ENCODE measurements at places on chromosomes 7 and 10. TPM values are rescaled to one million over a fixed set of nuclear protein-coding genes. Genes with fewer than 3 reads are reported as not detected.

- H3K27me3 ChIP-seq, result no peaks in the 10 kb centered on the region
- H3K4me3 ChIP-seq, result no peak overlapping the region
- no peak overlapping the region for H3K27ac ChIP-seq
- peaks cover 9% of the 10 kb centered on the region for H3K4me1 ChIP-seq
These were observed 5.7 kb upstream of the GSTK1 start for GRCh38 chr7:143257501-143257900.

GJD4 gene
- polyA plus RNA-seq, result not detected

ITPRID1 gene
- not detected for polyA plus RNA-seq

GRCh38 chr7:50358041-50358705 lies 53.7 kb downstream of the IKZF1 start:
- no peaks in the 10 kb centered on the region for H3K27me3 ChIP-seq
- H3K4me1 ChIP-seq, result peaks cover 83% of the 10 kb centered on the region
- H3K4me3 ChIP-seq, result peak overlapping the region; percentile 51
- H3K36me3 ChIP-seq, result peaks cover 57% of the 10 kb centered on the region
- DNase-seq, result no peak

GRCh38 chr7:87709258-87709657 lies 81.1 kb downstream of the RUNDC3B start:
- H3K27me3 ChIP-seq, result no peaks in the 10 kb centered on the region
- H3K27ac ChIP-seq, result no peak overlapping the region
- DNase-seq, result no peak
- no peaks in the 10 kb centered on the region for H3K36me3 ChIP-seq
- H3K4me3 ChIP-seq, result no peak overlapping the region
